ENCODE measurements at places on chromosomes 13 and 19.

DNA sequence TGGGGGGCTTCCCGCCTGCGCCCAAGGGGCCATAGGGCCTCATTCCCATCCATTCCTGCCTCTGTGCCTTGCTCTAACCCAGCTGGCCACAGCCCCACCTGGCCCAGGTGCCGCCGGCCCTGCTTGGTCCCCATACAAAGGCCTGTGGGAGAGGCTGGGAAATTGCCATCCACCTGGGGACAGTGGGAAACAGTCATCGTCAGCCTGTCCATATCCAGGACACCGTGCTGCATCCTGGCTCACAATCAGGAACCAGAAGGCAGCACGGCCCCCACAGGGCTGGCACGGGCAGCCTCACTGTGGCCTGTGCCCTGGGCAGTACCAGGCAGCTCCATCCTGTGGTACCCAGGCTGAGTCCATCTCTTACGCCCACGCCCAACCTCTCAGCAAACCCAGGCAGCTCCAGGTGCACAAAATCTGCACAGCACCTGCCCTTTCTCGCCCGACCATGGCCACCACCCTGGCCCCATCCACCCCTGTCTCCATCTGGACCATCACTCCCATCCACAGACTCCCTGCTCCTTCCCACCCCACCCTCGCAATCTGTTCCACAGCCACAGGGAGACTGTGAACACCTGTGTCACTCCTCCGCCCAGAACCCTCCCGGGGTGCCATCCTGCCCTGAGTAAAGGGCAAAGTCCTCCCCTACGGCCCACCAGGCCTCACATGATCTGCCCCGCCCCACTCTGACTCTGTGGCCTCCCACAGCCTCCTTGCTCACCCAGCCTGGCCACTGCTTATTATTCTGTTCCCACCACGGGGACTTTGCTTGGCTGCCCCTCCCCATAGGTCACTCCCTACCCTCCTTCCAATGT lies 21.1 kb upstream of the FBXO27 start:
- no peak for DNase-seq

GRCh38 chr19:1074544-1075283 lies 7.7 kb downstream of the ARHGAP45 start:
- DNase-seq, result peak; percentile 92

DNA sequence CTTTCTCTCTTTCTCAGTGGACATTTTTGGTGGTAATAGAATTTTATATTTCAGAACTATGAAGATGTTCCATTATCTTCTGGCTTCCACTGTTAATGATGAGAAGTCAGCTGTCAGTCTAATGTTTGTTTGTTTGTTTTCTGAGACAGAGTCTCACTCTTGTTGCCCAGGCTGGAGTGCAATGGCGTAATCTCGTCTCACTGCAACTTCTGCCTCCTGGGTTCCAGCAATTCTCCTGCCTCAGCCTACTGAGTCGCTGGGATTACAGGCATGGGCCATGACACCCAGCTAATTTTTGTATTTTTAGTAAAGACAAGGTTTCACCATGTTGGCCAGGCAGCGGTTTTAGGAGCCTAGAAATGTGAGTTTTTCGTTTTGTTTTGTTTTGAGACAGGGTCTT lies 4.7 kb downstream of the ZNF317 start:
- no peak for DNase-seq

- DNase-seq, result no peak
Observed at GRCh38 chr19:2538096-2538757, 62.3 kb downstream of the GADD45B start.

- DNase-seq, result no peak
Observed at GRCh38 chr19:49507803-49508494, 4.5 kb upstream of the FCGRT start.

- DNase-seq, result no peak
Observed at GRCh38 chr19:5058521-5059212, 89.8 kb downstream of the KDM4B start.

DNA sequence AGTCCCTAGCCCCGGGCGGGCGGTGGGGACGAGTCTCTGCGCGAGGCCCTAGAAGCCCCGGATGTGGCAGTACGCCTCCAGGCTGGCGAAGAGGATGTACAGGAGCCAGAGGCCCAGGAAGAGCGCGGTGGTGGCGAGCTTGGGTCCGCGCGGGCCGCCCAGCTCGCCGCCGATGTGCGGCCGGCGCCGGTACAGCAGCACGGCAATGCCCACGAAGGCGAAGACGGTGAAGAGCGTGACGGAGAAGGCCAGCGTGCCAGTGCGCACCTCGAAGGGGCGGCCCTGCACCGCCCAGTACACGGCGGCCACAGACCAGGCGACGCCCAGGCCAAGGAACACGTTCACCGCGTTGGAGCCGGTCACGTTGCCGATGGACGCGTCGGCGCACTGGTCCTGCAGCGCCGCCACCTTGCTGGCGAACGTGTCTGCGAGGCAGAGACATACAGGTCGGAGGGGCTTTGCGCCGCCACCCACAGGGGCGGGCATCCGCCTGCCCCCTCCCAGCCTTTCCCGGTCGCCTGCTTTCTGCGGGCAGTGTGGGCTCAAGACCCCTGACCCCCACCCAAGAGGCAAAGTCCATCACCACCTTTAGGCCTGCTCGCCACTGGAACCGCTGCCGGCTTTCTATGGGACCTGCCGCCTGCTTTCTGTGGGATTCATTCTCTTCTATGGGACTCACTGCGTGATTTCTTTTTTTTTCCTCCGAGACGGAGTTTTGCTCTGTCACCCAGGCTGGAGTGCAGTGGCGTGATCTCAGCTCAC lies 10.9 kb upstream of the MEIS3 start:
- DNase-seq, result no peak

DNA sequence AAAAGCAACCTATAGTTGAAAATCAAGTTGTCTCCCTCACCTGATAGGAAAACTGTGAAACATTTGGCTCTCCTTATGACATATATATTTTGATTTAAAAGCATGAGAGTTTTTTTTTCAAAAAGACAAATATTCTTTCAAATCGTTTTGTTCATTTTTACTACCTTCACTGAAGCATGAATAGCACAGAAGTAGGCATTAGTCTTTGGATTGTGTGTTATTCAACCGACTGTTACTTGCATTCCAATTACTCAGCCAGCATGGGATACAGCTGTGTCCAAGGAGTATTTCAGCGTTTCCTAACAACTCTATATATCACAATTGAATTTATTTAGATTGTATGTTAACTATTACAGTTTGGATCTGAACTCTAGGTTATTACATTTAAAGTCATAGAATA lies 135.2 kb downstream of the PCDH9 start:
- no peak for DNase-seq

GRCh38 chr19:37127999-37128820 lies 44.3 kb downstream of the ZNF585A start:
- DNase-seq, result no peak

GRCh38 chr13:22198001-22198400 lies 527.1 kb downstream of the FGF9 start:
- DNase-seq, result no peak

DNA sequence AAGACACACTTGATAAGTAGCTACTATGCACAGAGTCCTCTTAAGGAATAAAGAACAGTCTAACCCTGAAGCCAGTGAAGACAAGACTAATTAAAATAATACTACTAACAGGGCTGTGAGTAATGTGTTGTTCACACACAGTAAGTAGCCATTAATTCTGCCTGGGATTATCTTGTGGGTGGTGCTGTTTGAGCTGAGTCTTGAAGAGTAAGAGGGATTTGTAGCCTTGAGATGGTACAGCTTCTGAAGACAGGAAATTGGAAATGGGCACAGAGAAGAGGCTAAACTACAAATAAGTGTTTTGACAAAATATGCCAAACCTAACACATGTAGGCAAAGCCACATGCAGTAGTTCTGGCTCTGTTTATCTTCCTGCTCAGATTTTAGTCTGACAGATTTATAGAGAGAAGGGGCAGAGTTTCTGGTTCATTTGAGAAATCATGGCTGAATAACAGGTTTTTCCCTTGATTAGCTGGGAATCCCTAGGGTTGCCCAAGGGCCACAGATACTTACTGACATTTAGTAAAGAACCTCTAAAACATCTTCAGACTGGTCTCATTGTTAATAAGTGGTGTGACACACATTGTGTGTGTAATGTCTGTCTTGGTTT lies 38.0 kb downstream of the ITGBL1 start:
- DNase-seq, result no peak

GRCh38 chr13:50451609-50452008 lies 391.9 kb downstream of the DLEU7 start:
- no peak for DNase-seq

- no peak for DNase-seq
Observed at GRCh38 chr13:106109391-106109791, 426.1 kb downstream of the EFNB2 start.

DNA sequence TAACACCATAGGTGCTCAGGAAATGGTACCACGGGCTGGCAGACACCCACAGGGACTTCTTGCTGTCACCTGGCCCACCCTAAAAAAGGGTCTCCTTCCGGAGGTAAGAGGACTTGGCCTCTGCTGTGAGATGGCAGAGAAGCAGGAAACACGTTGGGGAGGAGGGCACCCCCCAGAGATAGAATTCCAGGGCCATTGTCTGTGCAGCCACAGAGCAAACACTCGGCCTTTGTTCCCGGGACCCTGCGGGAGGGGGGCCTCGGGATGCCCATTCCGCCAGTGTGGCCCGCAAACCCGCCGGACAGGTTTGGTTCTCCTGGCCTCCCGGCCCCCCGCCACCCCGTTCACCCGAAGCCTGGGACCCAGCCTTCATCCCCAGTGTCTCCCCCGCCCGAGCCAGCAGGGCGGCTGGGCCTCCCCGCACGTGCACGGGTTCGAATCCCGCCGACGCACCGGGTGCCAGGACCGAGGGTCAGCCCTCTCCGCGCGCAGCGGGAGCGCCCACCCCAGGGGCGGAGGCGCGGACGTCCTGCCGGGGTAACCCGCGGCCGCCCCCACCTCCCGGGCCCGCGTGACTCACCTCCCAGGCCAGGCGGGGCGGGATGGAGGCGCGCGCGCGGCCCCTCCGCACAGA lies 714 bp downstream of the PLPP2 start:
- DNase-seq, result no peak

DNA sequence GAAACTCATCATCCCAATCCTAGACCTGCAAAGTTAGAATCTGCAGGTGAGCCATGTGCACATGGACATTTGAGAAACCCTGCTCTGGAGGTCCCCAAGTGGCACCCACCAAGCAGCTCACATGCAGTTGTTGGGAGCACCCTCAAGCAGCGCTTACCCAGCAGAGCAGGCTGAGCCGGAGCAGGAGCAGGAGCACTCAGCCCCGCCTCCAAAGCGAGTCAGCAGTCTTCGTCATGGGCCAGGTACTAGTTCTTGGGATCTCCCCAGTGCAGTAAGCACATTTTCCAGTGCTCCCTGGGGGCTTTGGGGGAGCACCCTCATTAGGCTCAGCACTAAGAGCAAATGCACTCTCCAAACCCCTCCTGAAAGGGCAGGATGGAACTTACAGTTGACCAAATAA lies 572.7 kb downstream of the IRS2 start:
- no peak for DNase-seq

DNA sequence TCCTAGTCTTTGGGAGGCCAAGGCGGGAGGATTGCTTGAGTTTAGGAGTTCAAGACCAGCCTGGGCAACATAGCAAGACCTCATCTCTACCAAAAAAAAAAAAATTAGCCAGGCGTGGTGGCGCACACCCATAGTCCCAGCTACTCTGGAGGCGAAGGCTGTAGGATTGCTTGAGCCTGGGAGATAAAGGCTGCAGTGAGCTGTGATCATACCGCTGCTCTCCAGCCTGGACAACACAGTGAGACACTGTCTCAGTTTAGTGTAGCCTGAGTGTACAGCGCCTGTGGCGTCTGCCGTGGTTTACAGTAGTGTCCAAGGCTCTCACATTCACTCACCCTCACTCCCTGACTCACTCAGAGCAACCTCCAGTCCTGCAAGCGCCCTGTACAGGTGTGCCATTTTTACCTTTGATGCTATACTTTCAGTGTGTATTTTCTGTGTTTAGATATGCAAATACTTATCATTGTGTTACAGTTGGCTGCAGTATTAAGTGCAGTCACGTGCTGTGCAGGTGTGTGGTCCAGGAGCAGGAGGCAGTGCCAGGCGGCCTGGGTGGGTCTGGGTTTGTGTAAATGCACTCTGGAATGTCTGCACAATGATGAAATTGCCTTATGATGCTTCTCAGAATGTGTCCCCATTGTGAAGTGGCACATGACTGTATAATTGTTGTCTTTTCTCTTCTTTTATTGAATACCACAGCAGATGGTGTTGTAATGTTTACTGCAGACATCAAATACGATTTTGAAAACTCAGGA lies 36.1 kb upstream of the DCUN1D2 start:
- DNase-seq, result no peak

GRCh38 chr13:48214519-48215121 lies 18.4 kb upstream of the ITM2B start:
- DNase-seq, result no peak

GRCh38 chr13:50514249-50514648 lies 329.2 kb downstream of the DLEU7 start:
- no peak for DNase-seq

DNA sequence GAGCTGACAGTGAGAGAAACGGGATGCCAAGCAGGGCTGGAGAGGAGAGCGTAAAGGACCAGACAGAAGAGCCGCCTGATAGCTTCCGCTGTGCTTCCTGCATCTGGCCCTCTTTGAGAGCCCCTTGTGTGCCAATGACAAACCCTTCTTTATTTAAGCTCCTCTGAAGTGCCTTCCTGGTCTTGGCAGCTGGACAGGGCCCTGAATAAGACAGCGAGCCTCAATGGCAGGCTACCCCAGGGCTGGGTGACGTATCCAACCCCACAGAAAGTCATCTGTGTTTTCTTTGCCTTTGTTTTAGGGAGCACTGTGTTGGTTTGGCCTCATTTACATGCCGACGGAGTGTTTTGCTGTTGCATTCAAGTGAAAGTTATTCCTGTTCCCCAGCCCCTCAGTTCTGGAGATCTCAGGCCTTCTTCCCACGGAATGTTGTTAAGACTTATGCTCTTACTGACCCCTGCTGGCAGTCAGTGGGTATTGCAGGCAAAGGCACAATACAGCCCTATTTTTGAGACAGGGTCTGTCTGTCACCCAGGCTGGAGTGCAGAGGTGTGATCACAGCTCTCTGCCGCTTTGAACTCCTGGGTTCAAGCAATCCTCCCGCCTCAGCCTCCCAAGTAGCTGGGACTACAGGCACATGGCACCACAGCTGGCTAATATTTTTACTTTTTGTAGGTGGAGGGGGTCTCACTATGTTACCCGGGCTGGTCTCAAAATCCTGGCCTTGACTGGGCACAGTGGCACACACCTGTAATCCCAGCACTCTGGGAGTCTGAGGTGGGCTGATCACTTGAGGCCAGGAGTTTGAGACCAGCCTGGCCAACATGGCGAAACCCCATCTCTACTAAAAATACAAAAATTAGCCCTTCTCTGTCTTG lies 16.8 kb downstream of the CCL25 start:
- no peak for DNase-seq

GRCh38 chr13:61417086-61417570 lies 1.5 kb upstream of the PCDH20 start:
- no peak for DNase-seq

GRCh38 chr19:22595918-22596341 lies 38.2 kb upstream of the ZNF492 start:
- no peak for DNase-seq

Measured in activated effector memory CD4-positive, alpha-beta T cell treated with Interleukin-2 at 50 U/mL for 16 hours (primary cell).